ENCODE measurements at places on chromosomes 4 and X. TPM values are rescaled to one million over a fixed set of nuclear protein-coding genes. Genes with fewer than 3 reads are reported as not detected.

- no peaks in the 10 kb centered on the region for H3K4me1 ChIP-seq
- DNase-seq = no peak
- H3K27ac ChIP-seq = no peak overlapping the region
- H3K36me3 ChIP-seq = no peaks in the 10 kb centered on the region
Observed at GRCh38 chr4:98746530-98746929, 88.1 kb upstream of the TSPAN5 start.

- H3K36me3 ChIP-seq = no peaks in the 10 kb centered on the region
- no peak for DNase-seq
- no peaks in the 10 kb centered on the region for H3K27me3 ChIP-seq
- no peaks in the 10 kb centered on the region for H3K4me1 ChIP-seq
Observed at GRCh38 chr4:7359400-7360062, 75.2 kb downstream of the PSAPL1 start.

DNA sequence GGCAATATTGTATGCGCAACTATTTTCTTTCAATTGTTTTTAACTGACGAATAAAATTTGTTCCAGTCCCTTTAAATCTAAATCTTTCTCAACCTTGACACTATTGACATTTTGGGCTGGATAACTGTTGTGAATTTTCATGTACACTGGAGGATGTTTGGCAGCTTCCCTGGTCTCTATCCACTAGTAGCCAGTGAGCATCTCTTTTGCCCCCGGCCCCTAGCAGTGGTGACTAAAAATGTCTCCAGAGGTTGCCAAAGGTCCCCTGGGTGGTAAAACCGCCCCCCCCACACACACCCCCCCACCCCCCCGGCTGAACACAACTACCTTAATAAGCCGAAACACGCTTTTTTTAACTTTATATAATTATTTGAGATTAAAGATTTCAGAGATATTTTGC is 514 bp downstream of the FANCB start:
- no peaks in the 10 kb centered on the region for H3K36me3 ChIP-seq
- no peak for DNase-seq
- H3K4me1 ChIP-seq = peaks cover 6% of the 10 kb centered on the region
- no peak overlapping the region for H3K27ac ChIP-seq

DNA sequence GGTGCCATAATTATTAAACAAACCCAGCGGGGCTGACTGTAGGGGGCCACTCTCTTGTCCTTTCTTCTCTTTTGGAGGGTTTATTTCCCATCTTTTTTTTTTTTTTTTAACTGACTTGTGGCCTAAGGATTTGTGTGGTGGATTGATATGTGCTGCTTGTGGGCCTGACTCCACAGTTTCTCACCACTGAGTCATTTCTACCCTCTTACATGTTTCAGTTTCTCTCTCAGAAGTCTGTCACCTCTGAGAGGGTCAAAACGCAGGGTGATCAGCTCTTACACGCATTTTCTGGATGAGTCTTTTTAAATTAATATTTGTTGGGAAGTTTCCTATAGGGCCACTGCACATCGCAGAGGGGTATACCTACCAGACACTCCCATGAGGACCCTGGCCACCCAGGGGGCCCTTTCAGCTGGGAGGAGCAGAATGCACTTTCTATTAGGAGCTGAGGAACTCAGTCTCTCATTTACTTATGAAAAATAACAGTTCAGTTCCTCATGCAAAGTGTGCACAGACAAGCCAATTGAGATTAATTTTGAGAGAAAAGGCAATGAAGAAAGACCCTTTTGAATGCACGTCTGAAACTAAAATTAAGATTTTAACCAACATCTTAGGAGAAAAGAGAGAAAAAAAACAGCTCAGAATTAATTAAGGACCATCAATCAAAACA is 407.9 kb downstream of the TECRL start:
- no peaks in the 10 kb centered on the region for H3K36me3 ChIP-seq
- no peak for DNase-seq
- no peaks in the 10 kb centered on the region for H3K4me1 ChIP-seq
- H3K27me3 ChIP-seq = no peaks in the 10 kb centered on the region

DNA sequence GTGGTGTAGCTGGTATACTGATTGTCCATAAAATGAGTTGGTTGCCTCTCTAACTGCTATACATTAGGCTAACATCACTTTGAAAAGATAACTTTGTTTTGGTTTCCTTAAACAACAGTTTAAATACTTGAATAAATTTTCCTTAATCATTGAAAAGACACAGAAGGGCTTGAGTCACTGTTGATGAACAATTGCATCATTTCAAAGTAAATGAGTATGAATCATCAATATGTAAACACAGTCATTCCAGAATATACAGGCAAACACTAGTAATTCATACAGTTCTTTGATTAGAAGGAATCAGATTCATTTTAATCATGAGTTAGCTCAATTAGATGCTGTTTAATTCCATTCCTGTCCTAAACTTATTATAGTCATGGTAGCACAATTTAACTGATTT is 160.6 kb downstream of the AFF2 start:
- no peaks in the 10 kb centered on the region for H3K36me3 ChIP-seq
- no peaks in the 10 kb centered on the region for H3K27me3 ChIP-seq
- no peak for DNase-seq
- no peak overlapping the region for H3K4me3 ChIP-seq
- H3K27ac ChIP-seq = no peak overlapping the region
- H3K4me1 ChIP-seq = no peaks in the 10 kb centered on the region

GRCh38 chr4:128338634-128339355 is 51.2 kb upstream of the PGRMC2 start:
- no peaks in the 10 kb centered on the region for H3K27me3 ChIP-seq
- no peak for DNase-seq
- H3K27ac ChIP-seq = no peak overlapping the region
- no peak overlapping the region for H3K4me3 ChIP-seq

DNA sequence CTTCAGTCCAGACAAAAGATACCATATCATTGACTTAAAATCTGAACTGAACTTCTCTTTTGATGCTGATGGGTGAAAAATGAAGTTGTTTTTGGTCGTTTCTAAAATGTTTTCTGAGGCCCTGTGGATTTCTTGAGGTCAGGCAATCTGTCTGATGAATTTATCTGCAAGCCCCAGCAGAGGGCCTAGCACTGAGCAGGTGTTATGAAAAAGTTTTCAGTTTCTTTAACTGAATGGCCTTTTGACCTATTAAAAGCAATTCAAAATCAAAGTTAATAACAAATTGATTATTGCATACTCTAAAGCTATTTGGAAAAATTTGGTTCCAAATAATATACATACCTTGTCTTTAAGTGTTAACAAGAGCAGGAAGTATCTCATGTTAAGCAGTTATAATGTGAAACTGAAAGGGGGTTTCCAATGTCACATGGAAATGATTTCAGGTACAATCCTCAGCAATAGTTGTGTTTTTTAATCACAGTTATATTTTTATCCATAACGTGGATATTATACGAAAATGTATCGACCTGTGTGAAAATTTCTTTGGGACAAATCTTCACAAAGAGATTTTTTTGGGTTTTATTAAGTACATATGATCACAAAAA is 285.0 kb downstream of the SPANXN1 start:
- no peak overlapping the region for H3K4me3 ChIP-seq
- H3K27me3 ChIP-seq = no peaks in the 10 kb centered on the region
- H3K27ac ChIP-seq = no peak overlapping the region
- no peaks in the 10 kb centered on the region for H3K36me3 ChIP-seq
- DNase-seq = no peak
- no peaks in the 10 kb centered on the region for H3K4me1 ChIP-seq

DNA sequence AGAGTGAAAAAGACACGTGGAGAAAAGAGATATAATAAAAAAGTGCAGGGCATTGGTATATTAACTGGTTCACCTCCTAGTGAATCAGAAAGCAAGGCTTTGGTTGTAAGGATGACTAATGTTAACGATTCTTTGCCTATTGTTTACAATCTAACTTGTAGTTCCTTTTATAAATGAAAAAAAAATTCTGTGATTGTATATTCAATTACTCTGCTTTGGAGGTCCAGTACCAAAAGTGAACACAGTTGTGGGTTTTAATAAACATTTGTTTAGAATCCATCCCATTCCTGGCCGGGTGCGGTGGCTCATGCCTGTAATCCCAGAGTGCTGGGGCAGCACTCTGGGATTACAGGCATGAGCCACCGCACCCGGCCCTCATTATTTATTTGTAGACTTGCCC is 36.9 kb upstream of the PRSS12 start:
- DNase-seq = no peak
- no peak overlapping the region for H3K4me3 ChIP-seq
- no peaks in the 10 kb centered on the region for H3K27me3 ChIP-seq

The DUSP9 gene
- total RNA-seq = not detected

The GAGE12H gene
- not detected for total RNA-seq

- H3K27ac ChIP-seq = no peak overlapping the region
- H3K4me3 ChIP-seq = no peak overlapping the region
- no peaks in the 10 kb centered on the region for H3K36me3 ChIP-seq
Observed at GRCh38 chrX:69496183-69496582, 7.9 kb upstream of the NALF2 start.

DNA sequence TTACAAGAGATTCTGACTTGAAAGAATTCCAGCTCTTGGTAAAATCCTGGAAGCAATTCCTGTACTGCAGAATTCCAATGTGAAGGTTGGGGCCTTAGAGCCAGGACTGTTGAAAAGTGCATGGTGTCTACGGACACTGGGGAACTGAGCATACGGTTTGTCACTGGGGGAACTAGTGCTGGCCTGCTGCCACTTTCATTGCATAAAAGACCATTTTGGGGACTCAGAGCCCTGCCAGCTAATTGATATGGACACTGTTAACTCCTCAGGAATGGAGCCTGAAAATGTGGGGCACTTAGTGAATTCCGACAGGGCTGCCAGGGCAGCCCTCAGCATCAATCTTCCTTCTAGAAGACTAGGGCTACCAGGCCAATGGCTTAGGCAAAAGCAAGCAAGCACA is 55.9 kb downstream of the AMOT start:
- H3K4me3 ChIP-seq = no peak overlapping the region
- H3K36me3 ChIP-seq = no peaks in the 10 kb centered on the region
- no peak overlapping the region for H3K27ac ChIP-seq
- H3K27me3 ChIP-seq = no peaks in the 10 kb centered on the region
- no peaks in the 10 kb centered on the region for H3K4me1 ChIP-seq

GRCh38 chr4:156764145-156764544 is 207.5 kb downstream of the PDGFC start:
- DNase-seq = no peak
- no peaks in the 10 kb centered on the region for H3K27me3 ChIP-seq
- H3K27ac ChIP-seq = no peak overlapping the region
- H3K36me3 ChIP-seq = no peaks in the 10 kb centered on the region
- no peaks in the 10 kb centered on the region for H3K4me1 ChIP-seq

The JCHAIN gene
- 1.4 TPM for total RNA-seq

- H3K4me1 ChIP-seq = peaks cover 12% of the 10 kb centered on the region
- H3K27me3 ChIP-seq = no peaks in the 10 kb centered on the region
- no peak overlapping the region for H3K27ac ChIP-seq
- DNase-seq = no peak
- H3K4me3 ChIP-seq = no peak overlapping the region
Observed at GRCh38 chr4:145890689-145891088, 47.9 kb downstream of the ZNF827 start.

The SPANXN3 gene
- total RNA-seq = not detected

GRCh38 chr4:78763251-78763650 is 12.9 kb upstream of the BMP2K start:
- DNase-seq = no peak
- H3K4me1 ChIP-seq = peaks cover 10% of the 10 kb centered on the region
- H3K4me3 ChIP-seq = no peak overlapping the region
- H3K36me3 ChIP-seq = no peaks in the 10 kb centered on the region

The MAGEC1 gene
- not detected for total RNA-seq

The IGSF1 gene
- not detected for total RNA-seq

- DNase-seq = no peak
- H3K4me3 ChIP-seq = no peak overlapping the region
- no peaks in the 10 kb centered on the region for H3K4me1 ChIP-seq
Observed at GRCh38 chr4:46975812-46976553, 17.4 kb downstream of the GABRA4 start.

DNA sequence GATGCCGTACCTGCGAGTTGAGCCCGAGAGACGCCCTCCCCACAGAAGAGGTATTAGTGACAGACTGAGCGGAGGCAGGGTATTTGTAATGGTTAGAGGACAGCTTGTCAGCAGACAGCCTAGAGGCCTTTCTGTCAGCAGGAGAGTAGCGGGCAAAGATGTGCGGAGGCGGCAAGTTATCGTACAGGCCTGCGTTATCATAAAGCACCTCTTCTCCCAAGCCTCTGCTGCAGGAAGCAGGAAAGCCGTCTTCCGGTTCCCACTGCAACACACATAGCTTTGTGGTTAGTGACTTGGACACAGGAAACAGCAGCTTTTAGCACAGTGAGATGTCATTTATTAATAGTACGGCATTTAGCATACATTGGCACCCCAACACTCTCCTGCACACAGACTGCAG is 158.3 kb downstream of the AFAP1 start:
- no peak overlapping the region for H3K4me3 ChIP-seq
- H3K4me1 ChIP-seq = peaks cover 14% of the 10 kb centered on the region
- H3K27me3 ChIP-seq = no peaks in the 10 kb centered on the region
- no peak for DNase-seq
- peaks cover 44% of the 10 kb centered on the region for H3K36me3 ChIP-seq
- no peak overlapping the region for H3K27ac ChIP-seq

GRCh38 chrX:39581411-39581810 is 516.3 kb downstream of the BCOR start:
- DNase-seq = no peak
- no peaks in the 10 kb centered on the region for H3K27me3 ChIP-seq
- no peak overlapping the region for H3K4me3 ChIP-seq
- no peaks in the 10 kb centered on the region for H3K36me3 ChIP-seq

The F8 gene
- 5.1 TPM for total RNA-seq

DNA sequence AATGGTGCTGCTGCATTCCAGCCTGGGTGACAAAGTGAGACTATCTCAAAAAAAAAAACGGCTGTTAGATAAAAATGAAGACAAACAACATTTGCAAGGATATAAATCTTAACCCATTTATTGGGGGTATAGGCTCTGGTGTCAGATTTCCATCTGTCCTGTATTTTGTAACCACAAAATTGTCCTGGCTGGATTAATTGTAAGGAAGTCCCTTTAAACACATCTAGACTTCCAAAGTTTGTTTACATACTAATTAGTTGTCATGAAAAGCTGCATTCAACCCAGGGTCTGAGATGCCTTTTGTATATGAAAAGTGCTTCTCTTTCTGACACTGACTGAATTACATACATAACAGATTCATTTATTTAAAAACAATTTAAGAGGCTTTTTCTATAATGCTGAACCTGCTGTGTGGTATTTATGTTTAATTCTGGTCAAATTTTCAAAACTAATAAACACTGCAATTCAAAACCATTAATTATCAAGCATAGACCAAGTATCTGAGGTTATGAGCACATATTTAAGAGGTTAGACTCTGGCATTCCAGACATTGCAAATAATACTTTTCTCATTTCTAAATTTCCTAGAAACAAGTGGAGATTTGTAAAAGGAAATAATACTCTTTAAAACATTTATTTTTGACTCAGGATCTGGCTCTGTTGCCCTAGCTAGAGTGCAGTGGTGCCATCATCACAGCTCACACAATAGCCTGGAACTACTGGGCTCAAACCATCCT is 17.5 kb upstream of the UGDH start:
- peaks cover 3% of the 10 kb centered on the region for H3K4me1 ChIP-seq
- H3K4me3 ChIP-seq = no peak overlapping the region

The RHOH gene
- total RNA-seq = 1.4 TPM

GRCh38 chr4:122099896-122100295 is 52.2 kb upstream of the BLTP1 start:
- H3K27ac ChIP-seq = no peak overlapping the region
- H3K36me3 ChIP-seq = no peaks in the 10 kb centered on the region
- DNase-seq = no peak
- H3K4me3 ChIP-seq = no peak overlapping the region
